Hepatocyte (in vitro differentiated cells): ENCODE measurements at places on chromosomes 2 and 18. TPM values are rescaled to one million over a fixed set of nuclear protein-coding genes. Genes with fewer than 3 reads are reported as not detected.

DNA sequence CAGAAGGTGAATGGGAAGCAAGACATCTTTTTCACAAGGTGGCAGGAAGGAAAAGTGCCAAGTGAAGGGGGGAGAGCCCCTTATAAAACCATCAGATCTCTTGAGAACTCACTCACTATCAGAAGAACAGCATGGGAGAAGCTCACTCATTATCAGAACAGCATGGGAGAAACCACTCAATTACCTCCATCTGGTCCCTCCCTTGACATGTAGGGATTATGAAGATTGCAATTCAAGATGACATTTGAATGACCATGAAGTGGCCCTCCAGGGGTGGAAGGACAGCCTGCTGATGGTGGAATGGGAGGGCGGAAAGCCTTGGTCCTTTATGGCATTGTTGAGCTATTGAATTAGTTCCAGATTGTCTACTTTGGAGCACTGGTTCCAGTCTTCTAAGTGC, 413.0 kb upstream of the MEX3C start:
- no peak for DNase-seq

DNA sequence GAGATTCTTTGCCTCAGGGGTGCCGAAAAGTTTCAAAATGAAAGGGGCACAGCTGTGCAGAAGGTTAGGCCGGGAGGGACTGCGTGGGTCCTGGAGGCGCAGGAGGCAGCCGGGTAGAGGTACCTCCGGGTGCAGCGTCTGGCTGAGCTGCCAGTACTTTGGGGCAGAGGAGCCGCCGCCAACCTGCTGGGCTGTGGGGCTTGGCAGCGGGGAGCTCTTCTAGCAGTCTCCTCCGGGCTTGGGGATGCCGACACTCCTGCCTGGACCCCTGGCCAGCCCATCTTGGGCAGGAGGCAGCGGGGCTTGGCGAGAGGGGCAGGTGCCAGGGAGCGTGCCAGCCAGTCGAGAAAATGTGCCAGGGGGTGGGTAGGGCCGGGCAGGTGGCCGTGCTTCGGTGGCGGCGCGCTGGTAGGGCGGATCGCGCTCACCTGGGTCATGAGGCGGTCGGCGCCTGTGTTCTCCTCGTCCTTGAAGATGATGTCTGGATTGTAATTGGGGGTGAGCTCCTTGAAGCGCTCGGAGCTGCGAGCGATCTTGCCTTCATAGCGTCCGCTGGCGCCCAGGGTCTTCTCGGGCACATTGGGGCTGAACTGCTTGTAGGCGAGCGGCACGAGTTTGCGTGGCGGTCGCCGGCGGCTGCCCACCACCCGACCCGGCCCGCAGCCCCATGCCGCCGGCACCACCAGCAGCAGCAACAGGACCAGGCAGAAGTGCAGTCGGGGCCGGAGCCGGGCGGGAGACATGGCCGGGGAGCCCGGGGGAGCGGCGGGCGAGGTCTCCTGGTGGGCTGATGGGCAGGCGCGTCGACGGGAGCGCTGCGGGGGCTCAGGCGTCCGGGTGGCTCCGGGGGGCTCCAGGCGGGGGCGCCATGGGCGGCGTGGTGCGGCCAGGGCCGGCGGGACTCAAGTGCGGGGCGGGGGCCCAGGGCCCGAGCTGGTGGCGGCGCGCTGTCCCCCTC, 717 bp downstream of the IHH start:
- peak; percentile 45 for DNase-seq

DNA sequence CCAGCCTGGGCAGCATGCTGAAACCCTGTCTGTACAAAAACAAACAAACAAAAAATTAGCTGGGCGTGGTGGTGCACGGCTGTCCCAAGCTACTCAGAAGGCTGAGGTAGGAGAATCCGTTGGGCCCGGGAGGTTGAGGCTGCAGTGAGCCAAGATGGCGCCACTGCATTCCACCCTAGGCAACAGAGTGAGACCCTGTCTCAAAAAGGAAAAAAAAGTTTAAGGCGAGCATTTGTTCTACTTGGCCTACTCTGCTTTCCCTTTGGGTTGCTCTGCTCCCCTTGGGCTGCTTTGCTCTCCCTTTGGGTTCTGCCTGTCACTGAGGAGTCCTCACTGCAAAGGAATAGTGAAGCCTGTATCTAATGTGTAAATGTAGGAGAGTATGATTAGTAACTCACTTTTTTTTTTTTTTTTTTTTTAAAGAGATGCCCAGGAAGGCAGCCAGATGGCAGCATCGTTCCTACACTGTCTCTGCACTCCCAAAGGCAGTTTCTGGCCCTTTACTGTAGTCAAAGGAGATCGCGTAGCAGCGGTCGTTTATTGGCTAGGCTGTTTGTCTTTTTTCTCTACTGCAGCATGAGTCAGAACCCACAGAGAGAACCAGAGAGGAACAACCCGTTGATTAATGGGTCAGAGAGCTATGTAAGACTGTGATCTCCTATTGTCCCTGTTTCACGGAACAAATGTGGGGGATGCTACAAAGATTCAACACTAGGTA, 118.3 kb upstream of the CWC22 start:
- peak; percentile 92 for DNase-seq

- DNase-seq, result peak; percentile 55
Observed at GRCh38 chr2:68185541-68186164, 28.0 kb downstream of the PNO1 start.

DNA sequence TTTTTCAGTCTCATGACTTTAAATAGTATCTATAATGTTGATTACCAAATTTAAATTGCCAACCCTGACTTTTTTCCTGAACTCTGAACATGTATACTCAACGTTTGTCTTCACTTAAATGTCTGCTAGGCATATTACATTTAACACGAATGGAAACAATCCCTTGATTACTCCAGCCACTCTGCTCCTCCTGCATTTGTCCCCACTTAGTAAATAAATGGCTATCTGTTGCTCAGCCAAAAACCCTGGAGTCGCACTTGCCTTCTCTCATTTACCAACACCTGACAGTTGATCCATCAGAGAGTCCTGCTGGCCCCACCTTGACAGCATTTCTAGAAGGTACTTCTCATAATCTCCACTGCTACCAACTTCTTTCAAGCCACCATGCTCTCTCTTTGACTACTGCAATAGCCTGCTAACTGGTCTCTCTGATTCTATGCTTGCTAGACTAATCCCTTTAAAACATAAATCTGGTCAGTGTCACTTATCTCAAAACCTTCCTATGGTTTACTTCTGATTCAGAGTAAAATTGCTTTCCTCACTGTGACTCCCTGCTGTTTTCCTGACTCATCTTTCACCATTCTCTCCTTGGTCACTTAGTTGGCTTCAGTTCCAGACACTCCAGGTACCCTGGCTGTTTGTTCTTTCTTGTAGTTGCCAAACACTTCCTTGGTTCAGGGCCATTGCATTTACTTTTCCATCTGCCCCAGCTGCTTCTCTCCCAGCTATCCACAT, 31.9 kb downstream of the SPAG16 start:
- no peak for DNase-seq

DNA sequence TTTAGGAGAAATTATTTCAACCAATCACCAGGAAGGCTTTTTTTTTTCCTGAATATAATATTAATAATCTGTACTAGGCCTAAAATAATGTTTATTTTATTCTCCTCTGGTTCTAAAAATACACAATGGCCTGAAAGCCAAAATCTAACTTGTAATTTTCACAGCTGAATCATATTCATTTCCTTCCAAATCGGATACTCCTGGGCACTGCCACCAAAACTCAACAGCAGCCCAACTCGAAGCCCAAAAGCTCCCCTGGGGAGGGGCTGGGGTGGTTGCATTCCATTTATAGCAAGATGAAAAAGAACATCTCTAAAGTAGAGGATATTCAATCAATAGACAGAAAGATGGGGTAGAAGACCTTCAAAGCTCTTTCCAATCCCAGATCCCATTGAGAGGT, 100.5 kb upstream of the SETBP1 start:
- no peak for DNase-seq

DNA sequence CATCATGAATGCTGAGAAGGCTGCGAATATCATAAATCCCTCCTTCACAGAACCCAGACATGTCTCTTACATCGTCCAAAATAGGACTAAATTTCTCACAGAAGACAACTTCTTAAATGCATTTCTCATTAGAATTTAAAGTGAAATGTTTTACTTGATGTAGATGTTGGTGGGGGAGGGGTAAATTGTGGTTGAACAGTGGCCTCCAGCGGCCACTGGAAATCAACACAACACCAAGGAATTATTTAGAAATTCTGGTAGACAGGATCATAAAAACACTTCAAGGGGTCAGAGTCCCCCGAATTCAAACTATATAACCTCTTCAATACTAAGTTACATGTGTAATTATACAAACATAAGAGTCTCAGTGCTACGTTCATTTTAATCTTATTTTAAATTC, 135.9 kb downstream of the ABCA12 start:
- DNase-seq, result peak; percentile 81

GRCh38 chr2:31032475-31032874, 105.8 kb downstream of the GALNT14 start:
- DNase-seq, result no peak

The ASPRV1 gene
- 0.24 and 0.73 TPM in 2 replicates for total RNA-seq

The HOXD12 gene
- 17.9 and 29.0 TPM in 2 replicates for total RNA-seq

The PAX3 gene
- total RNA-seq, result not detected in 2 replicates

The SLC5A6 gene
- 65.8 and 72.3 TPM in 2 replicates for total RNA-seq

The NOL4 gene
- total RNA-seq, result 1.3 and 2.0 TPM in 2 replicates

The BOLL gene
- total RNA-seq, result not detected in 2 replicates

The IMPACT gene
- total RNA-seq, result 28.3 and 36.3 TPM in 2 replicates

The ABCG8 gene
- total RNA-seq, result 4.5 and 4.7 TPM in 2 replicates

The FLACC1 gene
- total RNA-seq, result 0.80 and 1.2 TPM in 2 replicates

The LIMS2 gene
- 3.9 and 4.0 TPM in 2 replicates for total RNA-seq

The OLA1 gene
- total RNA-seq, result 89.6 and 93.7 TPM in 2 replicates
